Adrenal gland (tissue), 19 donors: ENCODE measurements at places on chromosomes 1 and 21. TPM values are rescaled to one million over a fixed set of nuclear protein-coding genes. Genes with fewer than 3 reads are reported as not detected.

DNA sequence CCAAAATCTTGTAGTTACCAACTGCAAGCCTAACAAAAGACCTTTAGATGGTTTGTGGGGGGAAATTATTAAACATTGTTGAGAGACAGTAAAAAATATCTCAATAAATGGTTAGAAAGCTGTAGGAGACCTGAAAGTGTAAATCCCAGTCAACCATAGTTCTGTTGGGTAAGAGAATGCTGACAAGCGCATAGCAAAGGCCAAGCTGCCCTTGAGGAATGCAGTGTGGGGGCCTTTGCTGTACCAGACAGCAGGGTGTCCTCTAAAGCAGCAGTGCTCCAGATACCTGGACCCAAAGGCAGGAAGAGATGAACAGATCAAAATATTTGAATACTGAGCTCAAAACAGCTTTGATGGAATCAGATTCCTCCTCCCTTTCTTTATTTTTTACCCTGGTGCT lies 54.6 kb downstream of the OBSCN start:
- no peak for DNase-seq

DNA sequence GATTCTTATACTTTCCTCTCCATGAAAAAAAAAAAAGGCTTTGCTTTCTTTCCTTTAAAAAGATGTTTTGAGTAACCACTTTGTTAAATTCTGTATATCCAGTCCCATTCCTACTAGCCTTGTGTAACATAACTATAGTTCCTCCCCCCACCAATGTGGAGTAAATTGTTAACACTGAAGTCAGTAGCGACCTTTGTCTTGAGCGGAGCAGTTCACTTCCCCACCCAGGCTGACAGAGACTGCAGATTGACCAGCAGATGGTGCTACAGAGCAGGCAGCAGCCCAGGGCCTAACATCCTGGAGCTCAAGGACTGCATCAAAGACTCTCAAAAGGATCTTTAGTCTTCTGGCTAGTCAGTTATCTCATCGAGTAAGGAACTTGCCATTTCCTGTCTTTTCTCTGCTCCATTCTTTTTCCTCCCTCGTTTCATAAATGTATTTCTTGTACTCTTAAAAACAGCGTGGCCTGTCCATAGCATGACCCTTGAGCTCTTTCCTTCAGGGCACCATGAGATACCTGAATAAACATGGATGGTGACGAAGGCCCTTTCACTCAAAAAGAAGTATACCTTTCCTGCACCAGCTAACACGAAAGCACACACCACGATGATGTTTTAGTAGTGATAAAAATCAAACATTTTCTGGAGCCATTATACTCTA lies 503.5 kb upstream of the PKN2 start:
- peak; percentile 84 for DNase-seq

- no peak for DNase-seq
These were observed 17.7 kb downstream of the NMNAT1 start for GRCh38 chr1:9960706-9961562.

GRCh38 chr1:106319612-106320011 lies 736.9 kb upstream of the PRMT6 start:
- DNase-seq = no peak

GRCh38 chr1:175548774-175549173 lies 194.6 kb downstream of the TNR start:
- peak; percentile 40 for DNase-seq

The NLRP3 gene
- 1.00 TPM for total RNA-seq

The TMPRSS3 gene
- total RNA-seq = 0.14 TPM
